ENCODE measurements at places on chromosomes 12 and 14. TPM values are rescaled to one million over a fixed set of nuclear protein-coding genes. Genes with fewer than 3 reads are reported as not detected.

RILPL1 gene
- total RNA-seq: 29.0 TPM

KRT78 gene
- total RNA-seq: not detected

- no peaks in the 10 kb centered on the region for H3K36me3 ChIP-seq
- no peak for DNase-seq
- H3K27me3 ChIP-seq: no peaks in the 10 kb centered on the region
- H3K4me1 ChIP-seq: no peaks in the 10 kb centered on the region
- no peak overlapping the region for H3K27ac ChIP-seq
- no peak overlapping the region for H3K4me3 ChIP-seq
Observed at GRCh38 chr12:103100257-103100831, 142.9 kb downstream of the ASCL1 start.

GRCh38 chr12:30914986-30915591 lies 11.5 kb upstream of the TSPAN11 start:
- no peak for DNase-seq
- H3K27me3 ChIP-seq: no peaks in the 10 kb centered on the region
- no peak overlapping the region for H3K27ac ChIP-seq
- no peaks in the 10 kb centered on the region for H3K36me3 ChIP-seq
- no peaks in the 10 kb centered on the region for H3K4me1 ChIP-seq

DNA sequence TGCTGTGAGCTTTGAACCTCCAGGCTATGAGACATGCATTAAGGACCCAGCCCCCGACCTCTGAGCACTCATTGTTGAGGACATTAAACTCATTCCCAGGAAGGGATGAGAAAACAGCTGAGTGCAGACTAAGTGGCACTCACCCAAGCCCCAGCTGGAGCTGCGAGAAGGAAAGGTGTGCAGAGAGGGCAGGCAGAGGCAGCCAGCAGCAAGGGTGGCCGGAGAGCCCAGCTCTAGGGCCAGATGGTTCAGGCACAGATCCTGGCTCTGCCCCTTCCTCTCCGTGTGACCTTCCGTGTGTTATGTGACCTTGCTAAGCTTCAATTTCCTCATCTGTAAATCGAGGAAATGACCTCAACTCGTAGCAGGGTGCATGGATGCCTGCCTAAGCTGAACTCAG lies 3.7 kb downstream of the TSPAN11 start:
- no peaks in the 10 kb centered on the region for H3K27me3 ChIP-seq
- no peak overlapping the region for H3K27ac ChIP-seq
- no peaks in the 10 kb centered on the region for H3K36me3 ChIP-seq
- no peak overlapping the region for H3K4me3 ChIP-seq
- no peaks in the 10 kb centered on the region for H3K4me1 ChIP-seq

- H3K36me3 ChIP-seq: no peaks in the 10 kb centered on the region
- H3K4me1 ChIP-seq: no peaks in the 10 kb centered on the region
- no peaks in the 10 kb centered on the region for H3K27me3 ChIP-seq
- DNase-seq: no peak
Observed at GRCh38 chr14:83071888-83072501, 1538.3 kb upstream of the SEL1L start.

GRCh38 chr12:991350-992333 lies 619 bp downstream of the ERC1 start:
- DNase-seq: no peak
- H3K36me3 ChIP-seq: no peaks in the 10 kb centered on the region
- H3K4me1 ChIP-seq: peaks cover 24% of the 10 kb centered on the region
- no peaks in the 10 kb centered on the region for H3K27me3 ChIP-seq
- H3K27ac ChIP-seq: peak overlapping the region; percentile 93

DNA sequence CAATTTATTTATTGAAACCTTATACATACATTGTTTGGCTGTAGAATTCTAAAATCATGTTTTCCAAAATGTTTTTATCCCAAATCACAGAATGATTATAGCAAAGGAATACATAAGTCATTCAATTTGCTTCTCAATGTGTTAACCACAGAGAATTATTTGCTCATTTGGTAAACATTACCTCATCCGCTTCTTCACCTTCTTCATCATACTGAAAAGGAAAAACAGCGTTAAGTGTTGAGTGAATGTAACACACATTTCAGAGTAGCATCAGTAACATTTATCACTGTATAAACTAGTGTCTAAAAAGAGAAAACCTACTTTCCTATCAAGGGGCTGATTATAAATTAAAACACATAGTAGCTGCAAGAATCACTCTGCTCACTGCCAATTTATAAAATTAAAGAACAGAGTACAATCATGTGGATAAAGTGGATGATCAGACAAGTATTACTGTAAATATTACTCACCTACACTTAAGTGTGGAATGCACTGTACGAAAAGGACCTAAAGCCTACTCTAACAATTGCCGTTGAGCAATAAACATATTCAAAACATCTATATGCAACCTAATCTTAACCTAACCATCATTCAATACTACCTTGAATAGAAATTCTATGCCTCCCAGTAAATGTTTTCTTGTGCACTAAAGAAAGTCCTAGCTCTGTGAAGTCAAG lies 18.1 kb upstream of the PHLDA1 start:
- H3K4me1 ChIP-seq: no peaks in the 10 kb centered on the region
- H3K27me3 ChIP-seq: no peaks in the 10 kb centered on the region
- H3K4me3 ChIP-seq: no peak overlapping the region
- H3K27ac ChIP-seq: no peak overlapping the region
- DNase-seq: no peak

GRCh38 chr12:10211940-10212738 lies 538 bp upstream of the GABARAPL1 start:
- H3K27ac ChIP-seq: peak overlapping the region; percentile 99
- DNase-seq: peak; percentile 89
- no peaks in the 10 kb centered on the region for H3K27me3 ChIP-seq
- peaks cover 14% of the 10 kb centered on the region for H3K4me1 ChIP-seq
- H3K36me3 ChIP-seq: no peaks in the 10 kb centered on the region
- peak overlapping the region; percentile 98 for H3K4me3 ChIP-seq

DNA sequence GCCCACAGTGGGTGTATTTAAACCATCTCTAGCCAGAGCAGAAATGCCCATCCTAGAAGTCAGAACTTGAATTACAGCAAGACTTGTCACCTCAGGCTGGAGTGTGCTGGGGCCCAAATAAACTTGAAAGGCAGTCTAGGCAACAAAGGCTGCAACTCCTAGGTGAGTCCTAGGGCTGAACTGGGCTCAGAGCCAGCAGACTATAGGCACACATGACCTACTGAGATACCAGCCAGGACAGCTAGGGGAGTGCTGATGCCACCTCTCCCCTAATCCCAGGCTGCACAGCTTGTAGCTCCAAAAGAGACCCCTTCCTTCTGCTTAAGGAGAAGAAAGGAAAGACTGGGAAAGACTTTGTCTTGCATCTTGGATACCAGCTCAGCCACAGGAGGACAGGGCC lies 106.0 kb downstream of the TXNDC16 start:
- no peaks in the 10 kb centered on the region for H3K27me3 ChIP-seq
- no peaks in the 10 kb centered on the region for H3K4me1 ChIP-seq
- peaks cover 4% of the 10 kb centered on the region for H3K36me3 ChIP-seq
- no peak overlapping the region for H3K4me3 ChIP-seq
- no peak for DNase-seq

DNA sequence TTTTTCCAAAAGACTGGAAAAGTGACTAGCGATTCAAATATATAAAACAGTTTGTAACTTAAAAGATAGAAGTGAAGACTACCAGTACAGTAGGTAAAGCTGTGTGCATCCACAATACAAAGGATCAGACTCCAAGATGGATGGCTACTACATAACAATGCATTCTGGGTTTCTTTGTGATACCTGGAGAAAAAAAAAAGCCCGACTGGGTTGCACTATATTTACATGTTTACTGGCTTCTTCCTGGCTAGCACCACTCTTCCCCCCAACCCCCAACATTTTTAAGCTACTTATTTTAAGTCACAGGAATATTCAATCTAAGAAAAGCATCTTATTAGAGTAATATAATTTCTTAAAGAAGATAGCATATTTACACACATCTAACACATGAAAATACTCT lies 61.1 kb upstream of the SINHCAF start:
- H3K27me3 ChIP-seq: no peaks in the 10 kb centered on the region
- peaks cover 19% of the 10 kb centered on the region for H3K36me3 ChIP-seq
- H3K4me3 ChIP-seq: no peak overlapping the region
- H3K4me1 ChIP-seq: no peaks in the 10 kb centered on the region

GRCh38 chr14:77105145-77105939 lies 7.3 kb downstream of the CIPC start:
- peaks cover 74% of the 10 kb centered on the region for H3K4me1 ChIP-seq
- H3K36me3 ChIP-seq: peaks cover 15% of the 10 kb centered on the region
- H3K4me3 ChIP-seq: no peak overlapping the region
- peak overlapping the region; percentile 98 for H3K27ac ChIP-seq
- DNase-seq: no peak

DNA sequence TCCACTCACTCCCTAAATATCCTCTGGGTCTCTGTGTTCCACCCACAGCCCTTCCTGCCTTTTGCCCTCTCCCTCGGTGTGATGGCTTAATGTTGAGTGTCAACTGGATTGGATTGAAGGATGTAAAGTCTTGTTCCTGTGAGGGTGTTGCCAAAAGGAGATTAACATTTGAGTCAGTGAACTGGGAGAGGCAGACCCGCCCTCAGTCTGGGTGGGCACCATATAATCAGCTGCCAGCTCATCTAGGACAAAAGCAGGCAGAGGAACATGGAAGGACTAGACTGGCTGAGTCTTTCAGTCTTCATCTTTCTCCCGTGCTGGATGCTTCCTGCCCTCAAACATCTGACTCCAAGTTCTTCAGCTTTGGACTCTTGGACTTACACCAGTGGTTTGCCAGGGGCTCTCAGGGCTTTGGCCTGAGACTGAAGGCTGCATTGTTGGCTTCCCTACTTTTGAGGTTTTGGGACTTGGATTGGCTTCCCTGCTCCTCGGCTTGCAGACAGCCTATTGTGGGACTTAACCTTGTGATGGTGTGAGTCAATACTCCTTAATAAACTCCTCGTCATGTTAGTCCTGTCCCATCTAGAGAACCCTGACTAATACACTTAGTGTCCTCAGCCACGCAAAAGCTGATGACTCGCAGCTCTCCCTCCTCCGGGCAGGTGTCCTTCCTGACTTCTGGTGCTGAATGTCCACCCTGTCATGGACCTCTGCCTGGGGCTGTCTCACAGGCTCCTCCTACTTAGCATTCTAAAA lies 5.9 kb downstream of the DGLUCY start:
- H3K36me3 ChIP-seq: no peaks in the 10 kb centered on the region
- DNase-seq: no peak
- H3K4me3 ChIP-seq: no peak overlapping the region
- peaks cover 16% of the 10 kb centered on the region for H3K4me1 ChIP-seq
- H3K27me3 ChIP-seq: no peaks in the 10 kb centered on the region

GRCh38 chr14:77077040-77077439 lies 21.0 kb upstream of the CIPC start:
- no peak for DNase-seq
- H3K4me1 ChIP-seq: peaks cover 14% of the 10 kb centered on the region
- no peak overlapping the region for H3K4me3 ChIP-seq
- H3K27me3 ChIP-seq: no peaks in the 10 kb centered on the region

DNA sequence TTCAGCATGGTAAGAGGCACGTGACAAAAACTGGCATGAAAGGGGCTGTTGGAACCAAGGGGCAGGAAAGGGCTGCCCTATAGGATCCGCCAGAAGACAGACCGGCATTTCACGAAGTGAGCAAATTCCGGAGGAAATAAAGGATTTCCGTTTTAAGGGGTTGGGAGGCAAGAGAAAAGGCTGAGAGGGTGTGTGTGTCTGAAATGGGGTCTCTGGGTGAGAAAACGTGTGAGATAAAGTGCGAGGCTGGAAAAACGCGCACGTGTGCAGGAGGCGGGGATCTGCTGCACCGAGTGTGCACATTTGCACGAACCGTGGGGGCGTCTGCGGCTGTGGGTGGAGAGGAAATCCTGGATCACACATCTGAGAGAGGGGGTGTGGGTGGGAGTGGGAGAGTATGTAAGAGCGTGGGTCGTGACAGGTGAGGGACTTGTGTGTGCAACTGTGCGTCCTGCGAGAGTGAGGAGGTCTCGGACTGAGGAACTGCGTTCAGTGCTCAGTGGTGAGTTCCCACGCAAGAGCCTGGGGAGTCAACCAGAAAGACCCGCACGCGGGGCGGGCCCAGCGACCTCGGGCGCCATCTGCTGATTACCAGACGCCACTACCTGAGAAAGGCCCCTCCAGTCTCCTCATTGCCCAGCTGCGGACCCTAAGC lies 37.0 kb upstream of the P2RX7 start:
- H3K36me3 ChIP-seq: no peaks in the 10 kb centered on the region
- H3K4me1 ChIP-seq: peaks cover 10% of the 10 kb centered on the region
- H3K4me3 ChIP-seq: peak overlapping the region; percentile 66

DNA sequence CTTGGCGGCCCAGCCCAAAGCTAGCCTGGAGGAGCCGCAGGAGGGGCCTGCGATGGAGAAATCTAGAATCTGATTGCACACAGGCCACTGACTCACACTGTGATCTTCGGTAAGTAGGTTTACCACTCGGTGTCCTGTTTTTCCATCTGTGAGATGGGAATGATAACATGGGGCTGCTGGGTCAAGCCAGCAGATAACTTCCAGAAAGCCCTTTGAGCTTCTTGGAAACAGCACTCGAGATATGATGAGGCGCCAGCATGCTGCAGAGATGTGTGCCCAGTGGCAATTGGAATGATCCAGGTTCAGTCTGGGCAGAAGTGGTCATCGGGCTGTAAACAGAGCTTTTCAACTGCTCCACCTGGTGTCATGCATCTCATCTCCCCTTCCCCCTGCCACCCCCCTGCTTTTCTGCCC lies 771.3 kb upstream of the TBX3 start:
- H3K36me3 ChIP-seq: no peaks in the 10 kb centered on the region
- H3K4me1 ChIP-seq: no peaks in the 10 kb centered on the region
- H3K27me3 ChIP-seq: no peaks in the 10 kb centered on the region
- H3K27ac ChIP-seq: no peak overlapping the region
- DNase-seq: no peak

- no peaks in the 10 kb centered on the region for H3K36me3 ChIP-seq
- no peak overlapping the region for H3K27ac ChIP-seq
- no peaks in the 10 kb centered on the region for H3K4me1 ChIP-seq
- no peaks in the 10 kb centered on the region for H3K27me3 ChIP-seq
- DNase-seq: no peak
Observed at GRCh38 chr12:25100194-25101091, 94.5 kb downstream of the DNAI7 start.

- H3K4me3 ChIP-seq: no peak overlapping the region
- no peaks in the 10 kb centered on the region for H3K27me3 ChIP-seq
- H3K27ac ChIP-seq: no peak overlapping the region
- DNase-seq: no peak
- no peaks in the 10 kb centered on the region for H3K4me1 ChIP-seq
Observed at GRCh38 chr12:121326996-121327674, 25.1 kb downstream of the ANAPC5 start.

DNA sequence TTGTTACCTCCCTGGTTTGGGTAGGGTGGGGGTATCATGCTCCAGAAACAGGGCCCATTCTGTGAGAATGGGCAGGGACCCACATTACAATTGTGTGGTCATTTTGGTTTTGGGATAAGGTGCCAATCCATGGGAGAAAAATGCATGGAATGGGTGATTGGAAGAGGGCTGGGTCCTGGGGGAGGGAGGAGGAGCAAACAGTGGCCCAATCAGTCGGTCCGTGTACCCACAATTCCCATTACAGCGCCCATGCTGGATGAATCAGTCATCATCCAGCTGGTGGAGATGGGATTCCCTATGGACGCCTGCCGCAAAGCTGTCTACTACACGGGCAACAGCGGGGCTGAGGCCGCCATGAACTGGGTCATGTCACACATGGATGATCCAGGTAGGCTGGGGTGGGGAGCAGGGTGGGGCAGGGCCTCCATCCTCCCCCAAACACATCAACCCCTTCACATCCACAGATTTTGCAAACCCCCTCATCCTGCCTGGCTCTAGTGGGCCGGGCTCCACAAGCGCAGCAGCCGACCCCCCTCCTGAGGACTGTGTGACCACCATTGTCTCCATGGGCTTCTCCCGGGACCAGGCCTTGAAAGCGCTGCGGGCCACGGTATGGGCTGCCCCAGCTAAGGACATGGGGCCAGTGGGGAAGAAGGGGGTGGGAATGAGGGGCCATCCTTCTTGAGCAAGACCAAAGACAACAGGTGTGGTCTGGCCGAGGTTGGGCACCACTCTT lies 3.6 kb upstream of the TPI1 start:
- no peaks in the 10 kb centered on the region for H3K27me3 ChIP-seq
- no peak for DNase-seq
- H3K4me3 ChIP-seq: no peak overlapping the region
- peaks cover 56% of the 10 kb centered on the region for H3K36me3 ChIP-seq
